ENCODE measurements at places on chromosomes 7 and 10. TPM values are rescaled to one million over a fixed set of nuclear protein-coding genes. Genes with fewer than 3 reads are reported as not detected.

CUL2 gene
- total RNA-seq: 17.6 TPM

KDM7A gene
- 3.3 TPM for total RNA-seq

TUBAL3 gene
- total RNA-seq: not detected

KAZALD1 gene
- total RNA-seq: 16.7 TPM

DPYSL4 gene
- total RNA-seq: 21.8 TPM

ZMIZ1 gene
- total RNA-seq: 26.2 TPM

NUTM2D gene
- total RNA-seq: 2.0 TPM

GPR22 gene
- total RNA-seq: not detected

STEAP1B gene
- total RNA-seq: 3.8 TPM

MYOZ1 gene
- not detected for total RNA-seq

TDRD1 gene
- 0.23 TPM for total RNA-seq

NPTX2 gene
- 0.51 TPM for total RNA-seq

RPEL1 gene
- total RNA-seq: 0.12 TPM

GNAT3 gene
- not detected for total RNA-seq

EPHA1 gene
- not detected for total RNA-seq

HTR7 gene
- total RNA-seq: 0.35 TPM

SND1 gene
- 198 TPM for total RNA-seq

CREB5 gene
- total RNA-seq: 2.2 TPM

SH3PXD2A gene
- total RNA-seq: 54.0 TPM

OLAH gene
- total RNA-seq: 0.23 TPM

ZPBP gene
- total RNA-seq: not detected

CCDC172 gene
- not detected for total RNA-seq

OPN4 gene
- not detected for total RNA-seq

GSTO2 gene
- total RNA-seq: 0.51 TPM

ZCWPW1 gene
- 2.4 TPM for total RNA-seq

GALNT11 gene
- 40.0 TPM for total RNA-seq

LRRC18 gene
- not detected for total RNA-seq

SHH gene
- total RNA-seq: not detected

IFIT1 gene
- total RNA-seq: 12.6 TPM

PODXL gene
- 4.3 TPM for total RNA-seq

BLOC1S2 gene
- total RNA-seq: 38.5 TPM

SLC13A1 gene
- not detected for total RNA-seq

PRSS58 gene
- total RNA-seq: not detected

Data from pericardium fibroblast (primary cell).